ENCODE measurements at places on chromosomes 16 and 17.

DNA sequence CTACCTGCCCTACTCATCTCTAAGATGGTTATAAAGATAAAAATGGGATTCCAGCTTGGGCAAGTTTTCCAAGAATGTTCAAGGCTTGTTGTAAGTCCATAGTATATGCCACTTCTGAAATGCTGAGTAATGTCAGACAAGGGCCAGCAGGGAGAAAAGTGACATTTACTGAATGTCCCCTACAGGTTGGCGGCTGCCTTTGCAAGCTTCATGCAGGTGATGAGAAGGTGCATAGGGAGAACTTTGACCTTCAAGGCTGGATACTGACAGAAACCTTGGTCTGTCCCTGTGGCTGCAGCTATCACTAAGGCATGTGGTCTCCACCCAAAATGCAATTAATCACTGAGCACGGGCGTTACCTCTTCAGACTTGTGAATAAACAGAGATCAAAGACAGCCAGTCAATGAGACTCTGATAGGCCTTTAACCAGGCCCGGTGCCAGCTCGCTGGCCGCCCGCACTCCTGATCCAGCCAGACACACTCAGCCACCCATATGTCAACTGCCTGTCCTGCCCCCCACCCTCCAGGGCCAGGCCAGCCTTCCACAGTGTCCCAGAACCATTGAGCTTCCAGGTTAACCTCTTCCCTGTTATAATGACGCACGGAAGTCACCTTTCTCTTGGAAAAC, 26.8 kb upstream of the AXIN2 start:
- no peak for DNase-seq

DNA sequence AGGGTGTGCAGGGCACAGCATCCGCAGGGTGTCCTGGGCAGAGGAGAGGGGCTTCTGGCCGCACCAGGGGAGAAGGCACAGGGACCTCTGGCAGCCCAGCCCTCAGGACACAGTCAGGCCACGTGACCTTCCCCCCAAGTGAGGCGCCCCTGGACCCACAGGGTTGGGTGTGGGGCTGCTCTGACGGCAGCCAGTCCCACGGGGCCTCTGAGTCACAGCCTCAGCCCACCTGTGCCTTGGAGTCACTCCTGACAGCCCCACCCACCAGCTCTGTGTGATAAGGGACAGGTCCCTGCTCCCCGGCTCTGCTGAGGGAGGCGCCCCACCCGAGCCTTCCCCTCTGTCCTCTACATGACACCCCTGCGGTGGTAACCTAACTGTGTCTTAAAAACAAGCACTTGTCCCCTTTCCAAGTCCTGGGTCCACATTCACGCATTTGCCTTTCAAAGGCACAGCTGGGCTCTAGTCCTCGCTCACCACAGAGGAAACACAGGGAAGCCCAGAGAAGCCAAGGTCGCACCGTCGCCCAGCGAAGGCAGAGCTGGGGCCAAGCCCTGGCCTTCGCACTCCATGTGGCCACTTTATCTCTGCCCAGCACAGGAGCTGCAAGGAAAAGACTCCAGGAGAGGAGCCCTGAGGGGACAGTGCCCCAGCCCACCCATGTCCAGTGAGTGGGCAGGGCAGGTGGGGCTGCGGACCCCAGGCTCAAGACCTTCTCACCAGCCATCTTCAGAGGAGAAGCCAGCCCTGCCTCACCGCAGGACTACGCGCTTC, 5.1 kb upstream of the NPTX1 start:
- DNase-seq = no peak

DNA sequence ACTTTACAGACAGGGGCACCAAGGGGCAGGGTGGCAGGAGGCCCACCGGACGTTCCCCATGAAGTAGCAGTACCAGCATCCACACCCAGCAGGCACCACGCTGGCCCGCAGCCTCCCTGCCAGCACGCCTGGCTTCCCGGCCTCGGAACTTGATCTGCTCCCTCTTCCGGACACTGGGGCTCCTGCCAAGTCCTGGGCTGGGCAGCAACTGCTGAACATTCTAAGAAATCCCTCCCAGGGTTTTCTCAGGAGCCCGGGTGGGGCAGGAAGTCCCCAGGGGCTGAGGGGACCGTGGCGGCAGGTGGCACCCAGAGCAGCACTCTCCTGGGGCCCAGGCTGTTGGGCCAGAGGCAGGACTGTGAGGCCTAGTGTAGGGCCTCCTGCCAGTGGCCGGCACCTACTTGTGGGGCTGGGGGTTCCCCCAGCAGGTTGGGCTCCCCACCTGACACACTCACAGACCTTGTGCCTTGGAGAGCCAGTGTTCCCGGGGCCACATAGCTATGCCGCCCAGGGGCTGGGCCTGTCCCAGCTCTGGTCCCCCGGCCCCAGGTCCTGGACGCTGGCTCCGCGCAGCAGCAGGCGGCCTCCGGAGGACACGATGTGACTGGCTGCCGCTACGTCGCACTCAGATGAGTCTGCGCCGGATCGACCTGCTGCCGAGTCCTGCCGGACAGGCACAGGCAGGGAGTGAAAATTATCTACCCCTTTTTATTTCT, 86.2 kb upstream of the CBX4 start:
- DNase-seq = no peak

GRCh38 chr16:2161911-2162310, 6.3 kb downstream of the TRAF7 start:
- DNase-seq = no peak

- DNase-seq = no peak
These were observed 5.4 kb upstream of the TOP2A start for GRCh38 chr17:40422990-40423633.

GRCh38 chr17:29091606-29092289, 48.8 kb downstream of the PIPOX start:
- DNase-seq = no peak

DNA sequence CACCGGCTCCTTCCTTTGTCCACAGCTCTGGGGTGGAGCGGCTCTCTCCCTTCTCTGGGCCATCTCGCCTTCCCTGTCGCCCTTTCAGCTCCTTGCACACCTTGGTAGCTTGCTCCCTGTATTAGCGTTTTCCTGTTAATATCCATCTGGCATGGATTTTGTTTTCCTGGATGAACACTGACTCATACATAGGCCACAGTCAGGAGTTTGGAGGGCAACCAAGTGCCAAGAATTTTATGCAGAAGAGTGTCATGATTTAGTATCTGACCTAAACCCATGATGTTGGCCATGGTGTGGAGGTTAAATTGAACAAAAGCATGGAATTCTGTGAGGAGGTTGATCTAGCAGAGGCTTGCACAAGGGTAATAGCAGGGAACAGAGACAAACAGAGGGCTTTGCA, 180.9 kb downstream of the AIPL1 start:
- no peak for DNase-seq

- DNase-seq = no peak
These were observed 7.4 kb downstream of the ZNF423 start for GRCh38 chr16:49848530-49848929.

DNA sequence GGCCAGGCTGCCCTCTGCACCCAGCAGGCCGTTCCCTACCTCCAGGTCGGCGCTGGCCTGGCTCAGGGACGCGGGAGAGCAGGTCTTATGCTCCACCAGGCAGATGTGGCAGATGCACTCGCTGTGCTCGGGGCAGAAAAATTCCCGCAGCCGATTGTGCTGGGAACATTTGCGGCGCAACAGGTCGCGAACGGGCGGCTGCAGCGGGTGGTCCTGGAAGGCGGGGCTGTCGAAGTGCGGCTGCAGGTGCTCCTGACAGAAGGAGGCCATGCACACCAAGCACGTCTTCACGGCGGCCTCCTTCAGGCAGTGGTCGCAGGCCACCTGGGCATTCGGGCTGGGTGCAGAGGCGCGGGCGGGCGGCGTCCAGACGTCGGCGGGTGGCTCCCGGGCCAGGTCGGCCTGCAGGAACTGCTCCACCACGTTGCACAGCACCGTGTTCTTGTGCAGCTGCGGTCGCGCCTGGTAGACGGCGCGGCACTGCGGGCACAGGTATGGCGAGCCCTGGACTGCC, 439 bp downstream of the TRIM25 start:
- DNase-seq = no peak

DNA sequence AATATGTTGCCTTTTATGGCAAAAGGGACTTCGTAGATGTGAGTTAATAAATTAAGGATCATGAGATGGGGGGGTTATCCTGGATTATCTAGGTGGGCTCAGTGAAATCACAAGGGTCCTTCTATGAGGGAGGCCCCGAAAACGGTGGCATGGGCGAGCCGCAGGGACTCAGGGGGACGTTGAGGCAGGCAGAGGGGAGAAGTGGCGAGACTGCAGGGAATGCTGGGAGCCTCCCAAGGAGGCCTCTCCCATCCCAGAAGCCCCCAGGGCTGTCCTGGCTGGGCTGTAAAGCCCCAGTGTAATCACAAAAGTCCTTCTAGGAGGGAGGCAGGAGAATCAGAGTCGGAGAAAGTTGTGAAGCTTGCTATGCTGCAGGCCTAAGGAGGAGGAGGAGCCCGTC, 35.0 kb downstream of the ITGAE start:
- DNase-seq = no peak

Measured in activated CD4-positive, alpha-beta T cell treated with anti-CD3 and anti-CD28 coated beads for 24 hours (primary cell).